ENCODE measurements at places on chromosomes 1 and 21.
A peak's percentile ranks its signal among the peaks of the same experiment; 100 is the strongest.

- no peak for DNase-seq
Observed at GRCh38 chr1:180185281-180185680, 30.6 kb downstream of the QSOX1 start.

- no peak for DNase-seq
Observed at GRCh38 chr1:115240297-115240696, 97.8 kb downstream of the NGF start.

GRCh38 chr1:201766131-201766866, 62.7 kb upstream of the IPO9 start:
- DNase-seq, result peak; percentile 94

DNA sequence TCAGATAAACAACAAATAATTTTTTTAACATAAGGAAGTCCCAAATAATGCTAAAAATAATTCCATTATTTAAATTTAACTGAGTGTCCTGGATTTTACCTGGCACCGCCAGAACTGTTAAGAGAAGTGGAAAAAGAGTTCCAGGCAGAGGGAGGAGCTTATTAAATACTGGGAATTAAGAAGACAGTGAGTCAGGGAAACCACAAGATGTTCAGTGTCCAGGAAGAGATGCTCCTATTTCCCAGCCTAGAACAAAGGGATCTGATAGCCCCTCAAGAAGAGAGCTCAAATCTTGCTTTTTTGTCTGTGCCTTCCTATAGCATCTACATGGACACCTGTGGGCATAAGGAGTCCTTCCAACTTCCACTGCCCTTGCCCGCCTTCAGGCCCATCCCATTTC, 85.9 kb downstream of the PGM1 start:
- DNase-seq, result peak; percentile 41

DNA sequence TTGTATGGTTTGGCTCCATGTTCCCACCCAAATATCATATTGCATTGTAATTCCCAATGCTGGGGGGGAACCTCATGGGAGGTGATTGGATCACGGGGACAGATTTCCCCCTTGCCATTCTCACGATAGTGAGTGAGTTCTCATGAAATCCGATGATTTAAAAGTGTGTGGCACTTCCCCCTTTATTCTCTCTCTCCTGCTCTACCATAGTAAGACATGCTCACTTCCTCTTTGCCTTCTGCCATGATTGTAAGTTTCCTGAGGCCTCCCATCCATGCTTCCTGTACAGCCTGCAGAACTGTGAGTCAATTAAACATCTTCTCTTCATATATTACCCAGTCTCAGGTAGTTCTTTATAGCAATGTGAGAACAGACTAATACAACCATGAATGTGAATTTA, 211.6 kb upstream of the NR5A2 start:
- no peak for DNase-seq

Measured in fibroblast of skin of right quadriceps (primary cell).